ENCODE measurements at places on chromosomes 5 and 9.
A peak's percentile ranks its signal among the peaks of the same experiment; 100 is the strongest.

- no peak for DNase-seq
Observed at GRCh38 chr9:19480345-19480744, 71.5 kb downstream of the ACER2 start.

DNA sequence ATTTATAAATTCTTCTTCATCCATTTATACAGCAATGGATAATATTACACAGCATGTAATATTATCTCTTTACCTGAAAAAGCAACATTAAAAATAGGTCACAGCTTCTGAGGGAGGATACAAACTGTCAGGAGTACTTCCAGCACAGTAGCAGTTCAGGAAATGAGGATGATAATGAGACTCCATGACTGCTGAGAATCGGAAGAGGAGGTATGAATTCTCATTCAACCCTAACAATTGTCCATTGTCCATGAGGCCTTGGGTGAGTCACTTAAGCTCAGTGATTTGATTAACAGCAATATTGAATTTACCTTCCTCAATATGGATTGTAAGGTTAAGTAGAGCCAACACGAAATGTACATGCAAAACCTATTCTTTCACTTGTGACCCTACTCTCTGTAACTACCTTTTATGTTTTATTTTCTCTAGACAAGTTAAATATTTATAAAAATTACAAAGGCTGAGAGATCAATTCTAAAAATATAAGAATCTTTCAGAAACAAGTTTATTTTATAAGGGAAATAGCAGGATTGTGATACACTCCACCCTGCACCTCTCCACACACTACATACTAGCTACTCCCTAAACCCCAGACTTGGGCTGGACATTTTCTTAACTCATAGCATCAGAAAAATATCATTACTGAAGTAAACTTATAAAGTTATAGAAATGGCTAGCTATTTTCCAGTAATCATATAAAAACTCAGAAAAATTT, 159.1 kb upstream of the ACOT12 start:
- DNase-seq = no peak

- no peak for DNase-seq
Observed at GRCh38 chr5:15023846-15024245, 152.3 kb upstream of the ANKH start.

GRCh38 chr9:127741831-127742434, 6.8 kb upstream of the TOR2A start:
- DNase-seq = no peak

GRCh38 chr5:87061046-87061445, 206.6 kb upstream of the RASA1 start:
- DNase-seq = no peak

GRCh38 chr9:100686420-100686819, 108.5 kb downstream of the CAVIN4 start:
- no peak for DNase-seq

DNA sequence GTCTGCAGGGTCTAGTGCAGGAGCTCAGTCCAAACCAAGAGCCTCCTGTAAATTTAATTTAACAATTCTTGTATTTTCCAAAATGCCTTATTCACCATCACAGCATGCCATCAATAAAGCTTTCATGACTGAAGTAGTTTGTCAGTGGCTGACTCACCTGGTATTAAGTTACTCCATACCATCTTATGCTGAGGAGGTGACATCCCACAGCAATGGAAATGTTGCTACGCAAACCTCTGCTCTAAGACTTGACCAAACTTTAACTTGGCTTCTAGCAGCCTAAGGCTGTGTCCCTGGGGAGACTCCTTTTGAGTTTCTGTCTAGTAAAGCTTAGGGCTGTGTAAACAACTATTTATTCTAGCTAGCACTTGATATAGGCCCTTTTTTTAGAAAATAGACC, 1231.3 kb upstream of the CDH18 start:
- DNase-seq = no peak

- no peak for DNase-seq
Observed at GRCh38 chr5:128869970-128870369, 95.3 kb upstream of the SLC27A6 start.

DNA sequence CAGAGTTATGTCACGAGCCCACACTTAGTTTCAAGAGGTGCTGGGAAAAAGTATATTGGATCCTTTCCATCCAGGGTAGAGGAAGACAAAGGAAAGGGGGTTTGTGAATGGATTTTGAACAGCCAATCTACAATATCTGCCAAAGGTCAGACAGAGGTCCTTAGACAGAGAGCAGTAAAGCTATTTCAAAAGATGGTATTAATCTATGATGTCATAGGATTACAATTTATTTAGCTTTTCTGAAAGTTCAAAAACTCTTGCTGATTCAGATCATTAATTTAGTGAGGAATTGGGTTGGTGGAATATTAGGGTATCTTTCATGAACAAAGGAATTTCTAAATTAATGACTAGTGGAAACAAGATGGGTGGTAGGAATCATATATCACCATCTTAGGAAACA, 126.9 kb downstream of the NTRK2 start:
- no peak for DNase-seq

- DNase-seq = no peak
Observed at GRCh38 chr5:147485046-147485445, 24.8 kb downstream of the DPYSL3 start.

DNA sequence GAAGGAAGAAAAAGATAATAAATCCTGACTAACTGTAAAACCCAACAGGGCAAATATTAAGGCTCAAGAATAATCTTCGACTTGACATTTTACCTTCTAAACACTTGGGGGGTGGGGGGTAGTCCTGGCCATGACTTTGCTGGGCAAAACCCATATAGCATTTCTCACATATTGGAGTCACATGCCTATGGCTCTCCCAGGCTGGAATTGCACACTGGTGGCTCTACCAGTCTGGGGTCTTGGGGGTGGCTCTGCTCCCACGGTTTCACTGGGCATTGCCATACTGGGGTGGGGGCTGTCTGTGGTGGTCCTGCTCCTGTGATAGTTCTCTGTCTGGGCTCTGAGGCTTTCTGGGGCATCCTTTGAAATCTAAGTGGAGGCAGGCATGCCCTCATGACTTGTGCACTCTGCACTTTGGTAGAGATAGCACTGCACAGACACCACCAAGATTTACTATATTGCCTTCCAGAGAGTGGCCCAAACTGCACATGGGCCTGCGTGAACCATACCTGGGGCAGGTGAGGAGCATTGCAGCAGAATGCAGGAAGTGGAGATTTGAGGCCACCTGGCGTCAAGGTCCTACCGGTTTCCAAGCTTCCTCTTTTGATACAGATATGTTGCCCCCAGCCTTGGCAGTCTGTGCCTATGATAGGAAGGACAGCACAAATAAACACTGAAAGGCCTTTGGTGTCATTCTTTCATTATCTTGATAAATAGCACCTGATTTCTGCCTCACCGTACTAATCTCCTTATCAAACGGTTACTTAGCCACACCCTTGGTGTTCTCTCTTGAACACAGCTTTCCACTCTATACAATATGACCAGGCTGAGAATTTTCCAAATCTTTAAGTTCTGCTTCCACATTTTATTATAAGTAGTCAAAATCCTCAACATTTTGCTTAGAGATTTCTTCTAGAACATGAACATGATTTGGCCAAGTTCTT, 29.8 kb downstream of the BAAT start:
- no peak for DNase-seq

DNA sequence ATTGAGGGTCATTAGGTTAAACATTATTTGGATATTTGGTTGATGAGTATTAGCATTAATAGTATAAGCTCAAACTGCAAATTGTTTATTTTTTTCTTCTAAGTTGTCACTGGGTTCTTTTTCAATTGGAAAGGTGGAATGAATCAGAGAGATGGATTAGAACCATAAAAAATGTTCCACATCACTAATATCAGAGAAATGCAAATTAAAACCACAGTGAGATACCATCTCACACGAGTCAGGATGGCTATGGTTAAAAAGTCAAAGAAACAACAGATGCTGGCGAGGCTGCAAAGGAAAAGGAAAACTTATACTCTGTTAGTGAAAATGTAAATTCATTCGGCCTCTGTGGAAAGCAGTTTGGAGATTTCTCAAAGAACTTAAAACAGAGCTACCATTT, 122.8 kb downstream of the CCDC192 start:
- DNase-seq = no peak

DNA sequence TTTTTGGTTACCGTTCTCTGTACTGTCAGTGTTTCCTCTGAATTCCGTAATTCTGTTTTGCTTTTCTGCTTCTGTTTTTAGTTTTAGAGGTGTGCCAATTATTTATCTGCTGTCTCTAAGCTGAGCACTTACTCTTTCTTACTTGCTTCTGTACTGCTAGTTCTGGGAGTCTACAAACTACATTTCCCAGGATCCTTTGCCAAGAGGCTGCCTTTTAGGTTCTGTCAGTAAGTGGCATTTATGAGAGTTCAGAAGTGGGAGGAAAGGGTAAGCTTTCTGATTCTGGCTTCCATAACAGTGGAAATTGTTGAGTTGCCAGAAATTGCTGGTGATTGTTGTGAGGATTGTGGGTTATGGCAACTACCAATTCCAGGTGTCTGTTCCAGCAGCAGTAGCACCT, 102.4 kb downstream of the OSTF1 start:
- DNase-seq = no peak

- no peak for DNase-seq
Observed at GRCh38 chr9:126395439-126396212, 69.0 kb downstream of the MVB12B start.

GRCh38 chr5:137833463-137833862, 34.2 kb upstream of the MYOT start:
- DNase-seq = peak; percentile 17

- DNase-seq = peak; percentile 40
Observed at GRCh38 chr5:158375531-158375930, 516.6 kb upstream of the CLINT1 start.

- DNase-seq = no peak
Observed at GRCh38 chr5:155827949-155828348, 499.0 kb upstream of the SGCD start.

GRCh38 chr5:83973925-83974815, 253.5 kb upstream of the HAPLN1 start:
- no peak for DNase-seq

DNA sequence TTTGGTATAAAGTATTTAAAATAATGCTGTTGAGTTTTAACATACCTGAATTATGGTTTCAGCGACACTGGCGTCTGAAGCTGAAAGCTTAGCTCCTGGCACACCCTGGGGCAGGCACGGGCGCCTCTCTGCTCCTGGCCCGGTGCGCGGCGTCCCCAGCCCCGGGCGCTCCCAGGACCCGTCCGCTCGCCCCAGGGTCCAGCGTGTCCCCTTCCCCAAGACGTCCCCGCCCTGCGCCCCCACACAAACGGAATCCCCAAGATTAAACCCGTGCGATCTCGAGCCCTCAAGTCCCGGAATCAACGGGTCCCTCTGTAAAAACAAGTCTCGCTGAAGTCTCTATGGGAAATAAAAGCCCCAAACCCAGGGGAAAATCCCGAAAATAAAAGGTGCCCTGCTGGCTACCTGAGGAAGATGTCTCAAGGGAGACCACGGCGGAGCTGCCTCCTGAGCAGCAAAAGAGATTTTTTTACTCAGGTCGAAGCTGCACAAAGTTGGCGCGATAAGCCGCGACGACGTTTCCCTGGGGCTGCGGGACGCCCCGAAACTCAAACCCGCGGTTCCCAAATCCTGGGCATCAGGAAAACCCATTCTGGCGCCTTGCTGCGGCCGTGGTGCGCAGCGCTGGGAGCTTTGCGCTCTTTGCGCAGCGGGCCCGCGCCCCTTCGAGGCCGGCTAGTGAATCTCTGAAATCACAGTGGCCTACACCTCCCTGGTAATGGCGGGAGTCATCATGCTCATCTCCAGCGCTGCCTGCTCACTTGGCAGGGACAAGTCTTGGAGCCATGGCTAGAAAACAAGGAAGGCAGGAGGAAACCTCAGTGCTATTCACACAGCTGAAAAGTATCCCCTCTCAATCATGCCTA, 6.3 kb upstream of the IFNA8 start:
- peak; percentile 27 for DNase-seq

DNA sequence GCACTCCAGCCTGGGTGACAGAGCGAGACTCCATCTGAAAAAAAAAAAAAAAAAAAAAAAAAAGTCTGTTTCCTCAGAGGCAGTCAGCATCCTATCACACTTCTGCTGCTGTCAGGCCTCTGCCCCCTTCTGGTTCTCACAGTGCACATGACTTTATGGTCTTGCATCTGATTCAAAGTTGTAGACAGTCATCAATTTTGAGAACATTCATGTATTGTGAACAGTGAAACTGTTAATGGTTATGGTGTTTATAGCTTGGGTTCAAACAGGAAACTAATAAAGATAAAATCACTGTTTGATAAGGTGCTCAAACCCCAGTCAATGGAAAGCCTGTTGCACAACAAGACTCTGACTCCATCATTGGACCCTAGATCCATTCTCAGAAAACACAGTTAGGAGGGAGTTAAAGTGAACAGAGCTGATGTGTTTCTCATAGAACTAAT, 61.4 kb downstream of the FOXD1 start:
- DNase-seq = no peak

DNA sequence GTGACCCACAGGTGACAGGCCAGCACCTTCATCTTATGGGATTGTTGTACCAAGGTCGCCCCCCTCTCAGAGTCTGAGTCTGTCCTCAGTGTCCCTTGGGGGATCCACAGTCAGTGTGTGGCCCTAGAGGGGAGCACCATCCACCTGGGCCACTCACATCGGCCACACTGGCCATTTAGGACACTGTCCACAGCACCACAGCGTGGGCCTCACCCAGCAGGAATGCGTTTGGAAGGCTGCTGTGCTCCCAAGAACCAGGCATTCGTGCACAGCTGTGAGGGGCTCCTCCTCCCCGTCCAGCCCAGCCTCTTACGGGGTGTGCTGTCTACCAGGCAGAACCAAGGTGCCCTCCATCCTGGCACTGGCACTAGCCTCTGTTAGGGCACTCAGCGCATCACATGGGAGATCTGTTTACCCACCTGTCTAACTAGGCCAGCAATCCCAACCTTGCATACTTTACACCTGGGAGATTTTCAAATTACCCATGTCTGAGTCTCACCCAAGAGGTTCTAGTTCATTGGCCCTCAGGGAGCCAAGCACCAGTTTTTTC, 24.5 kb upstream of the UBE2QL1 start:
- no peak for DNase-seq

DNA sequence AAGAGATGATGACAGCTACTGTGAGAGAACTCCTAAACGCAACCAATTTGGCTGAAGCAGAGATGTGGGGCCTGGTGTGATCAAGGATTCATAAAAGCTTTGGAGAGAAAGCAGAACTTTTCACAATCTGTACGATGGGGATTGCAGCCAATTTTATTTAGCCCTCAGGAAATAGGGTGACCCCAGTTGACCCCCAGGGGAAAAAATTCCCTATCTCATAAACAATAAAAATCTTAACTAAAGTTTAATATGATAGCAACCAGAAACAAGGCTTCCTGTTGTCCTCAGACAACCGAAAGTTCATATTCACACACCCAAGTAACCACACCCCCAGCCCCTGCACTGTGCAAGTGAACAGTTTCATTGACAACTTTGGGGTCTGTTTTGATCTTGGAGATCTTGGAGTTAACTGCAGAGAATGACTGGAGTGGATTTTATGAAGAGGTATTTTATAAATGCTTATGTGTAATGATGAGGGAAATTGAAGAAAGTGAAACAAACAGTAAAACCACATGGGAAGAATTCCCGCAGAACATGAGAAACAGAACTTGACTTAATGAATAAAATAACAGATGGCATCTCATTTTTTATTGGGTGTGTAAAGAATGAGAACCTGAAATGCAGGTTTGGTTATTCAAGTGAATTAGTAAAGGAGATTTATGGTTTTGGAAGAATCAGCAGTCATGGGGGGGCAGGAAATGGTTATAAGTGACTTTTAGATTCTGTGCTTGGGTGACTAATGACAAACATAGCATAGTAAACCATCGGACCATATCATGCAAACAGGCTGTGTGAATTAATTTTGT, 94.5 kb downstream of the PDE4D start:
- no peak for DNase-seq

All from hematopoietic multipotent progenitor cell treated with erythropoietin and hydrocortisone succinate and interleukin-3 and kit ligand, for 4 days (in vitro differentiated cells).